ENCODE measurements at places on chromosomes 16 and 17.

- peak; percentile 78 for DNase-seq
These were observed 528 bp downstream of the PER1 start for GRCh38 chr17:8151641-8152111.

DNA sequence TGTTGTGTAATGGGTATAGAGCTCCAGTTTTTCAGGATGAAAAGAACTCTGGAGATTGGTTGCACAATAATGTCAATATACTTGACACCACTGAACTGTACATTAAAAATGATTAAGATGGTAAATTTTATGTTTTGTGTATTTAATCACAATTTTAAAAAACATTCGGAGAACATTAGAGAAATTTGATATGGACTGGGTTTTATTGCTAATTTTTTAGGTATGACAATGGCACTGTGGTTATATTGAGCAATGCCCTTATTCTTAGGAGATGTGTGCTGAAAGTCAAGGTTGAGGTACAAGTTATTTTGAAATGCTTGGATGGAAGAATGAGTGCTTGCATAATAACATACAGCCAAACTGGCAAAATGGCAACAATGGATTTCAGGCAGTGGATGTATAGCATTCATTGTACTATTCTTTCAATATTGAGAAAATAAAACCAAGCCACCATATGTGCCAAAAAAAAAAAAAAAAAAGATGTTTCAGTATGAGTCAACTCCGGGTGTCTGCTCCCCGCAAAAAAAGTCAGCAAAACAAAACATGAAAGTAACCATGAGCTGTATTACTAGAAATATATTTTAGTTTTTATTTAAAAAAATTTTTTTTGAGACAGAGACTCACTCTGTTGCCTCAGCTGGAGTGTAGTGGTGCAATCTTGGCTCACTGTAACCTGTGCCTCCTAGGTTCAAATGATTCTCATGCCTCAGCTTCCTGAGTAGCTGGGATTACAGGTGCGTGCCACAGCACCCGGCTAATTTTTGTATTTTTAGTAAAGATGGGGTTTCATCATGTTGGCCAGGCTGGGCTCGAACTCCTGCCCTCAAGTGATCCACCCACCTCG lies 19.8 kb downstream of the HOXB1 start:
- no peak for DNase-seq

DNA sequence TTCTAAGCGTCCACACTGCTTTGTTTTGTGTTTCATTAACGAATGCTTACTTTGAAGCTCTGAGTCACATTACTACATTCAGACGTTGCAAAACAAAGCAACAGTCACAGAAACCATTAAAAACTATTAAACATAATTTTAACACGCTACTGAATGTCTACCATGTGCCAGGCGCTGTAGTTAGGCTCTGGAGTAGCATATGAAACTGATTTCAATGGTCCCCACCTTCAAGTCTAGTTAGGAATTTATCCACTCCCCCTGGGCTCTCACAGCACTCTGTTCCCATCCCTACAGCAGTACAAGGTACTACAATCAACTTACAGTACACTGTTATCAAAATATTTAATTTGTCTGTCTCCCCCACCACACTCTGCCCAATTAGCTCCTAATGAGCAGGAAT lies 631 bp downstream of the UTP6 start:
- no peak for DNase-seq

DNA sequence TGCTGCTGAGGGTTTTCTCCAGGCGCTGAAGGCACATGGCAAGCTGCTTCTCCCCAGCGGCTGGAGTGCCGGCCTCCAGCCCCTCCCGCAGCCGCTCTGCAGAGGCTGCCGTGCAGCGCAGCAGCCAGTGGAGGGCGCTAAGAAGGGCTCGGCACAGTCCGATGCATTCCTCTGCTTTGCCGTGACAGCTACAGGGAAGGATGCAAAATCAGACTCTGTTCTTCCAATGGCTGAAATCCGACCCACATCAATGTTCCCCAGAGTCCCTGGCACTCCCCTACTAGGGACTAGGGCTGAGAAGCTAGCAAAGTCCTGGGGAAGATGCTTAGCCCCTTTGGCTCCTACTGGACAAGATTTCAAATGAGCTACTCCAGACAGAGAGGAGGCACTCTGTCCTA lies 19.0 kb downstream of the MED24 start:
- no peak for DNase-seq

DNA sequence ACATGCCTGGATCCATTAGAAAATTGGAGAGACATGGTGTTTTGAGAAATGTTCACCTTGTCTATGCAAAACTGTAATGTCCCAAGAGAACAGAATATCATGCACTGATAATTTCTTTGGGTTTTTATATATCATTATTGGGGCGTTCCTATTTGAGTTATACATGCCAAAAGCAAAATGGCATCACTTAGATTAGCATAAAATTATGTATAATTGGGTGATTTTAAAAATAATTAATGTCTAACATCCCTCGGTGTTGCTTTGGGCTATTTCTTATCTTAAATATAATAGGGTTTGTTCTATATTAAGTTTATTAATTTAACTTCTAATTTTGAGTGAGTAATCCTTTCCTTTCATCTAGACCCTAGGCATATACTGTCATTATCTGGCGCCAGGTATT lies at the start of gene KRT28:
Gene KRT28 (minus strand): TSS at position 101 of the 400 bp plus-strand sequence. CDS start 66 bp downstream, at position 35.
- no peak for DNase-seq

- no peak for DNase-seq
These were observed 23.6 kb upstream of the CBX2 start for GRCh38 chr17:79754370-79754769.

- peak; percentile 52 for DNase-seq
These were observed 15.4 kb upstream of the ZNF287 start for GRCh38 chr17:16584273-16584995.

Measured in C1 segment of cervical spinal cord (tissue), 14 donors.